Activated CD4-positive, alpha-beta T cell treated with anti-CD3 and anti-CD28 coated beads, Interleukin-2, amount 10 ng/mL, durations not matched to agents 24 days and 14 days (primary cell): ENCODE measurements at places on chromosomes 12 and 14. TPM values are rescaled to one million over a fixed set of nuclear protein-coding genes. Genes with fewer than 3 reads are reported as not detected.
A peak's percentile ranks its signal among the peaks of the same experiment; 100 is the strongest.

DNA sequence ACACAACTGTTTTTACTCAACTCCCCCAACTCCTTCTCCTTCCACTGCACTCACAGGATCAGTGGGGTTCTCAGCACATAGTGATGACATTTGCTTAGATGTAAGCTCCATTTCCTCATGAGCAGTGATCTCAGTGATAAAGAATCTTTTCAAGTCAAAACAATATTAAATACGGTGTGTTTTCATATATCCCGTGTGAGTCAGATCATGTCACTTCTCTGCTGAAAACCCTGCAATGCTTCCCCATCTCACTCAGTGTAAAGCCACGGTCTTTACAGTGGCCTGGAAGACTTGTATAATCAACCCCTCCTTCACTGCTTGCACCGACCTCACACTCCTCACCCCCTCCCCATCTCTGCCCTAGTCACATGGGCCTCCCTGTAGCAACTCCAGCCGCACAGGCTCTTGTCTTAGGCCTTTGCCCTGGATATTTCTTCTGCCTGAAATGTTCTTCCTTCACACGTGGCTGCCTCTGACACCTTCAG is 149.7 kb upstream of the ARHGAP5 start:
- DNase-seq: no peak
- H3K4me1 ChIP-seq: peaks cover 8% of the 10 kb centered on the region
- H3K4me3 ChIP-seq: no peak overlapping the region
- H3K36me3 ChIP-seq: no peaks in the 10 kb centered on the region
- no peaks in the 10 kb centered on the region for H3K27me3 ChIP-seq
- no peak overlapping the region for H3K27ac ChIP-seq

Gene LMO3
- total RNA-seq: not detected in 2 replicates

Gene AKAP6
- 0.51 and 0.57 TPM in 2 replicates for total RNA-seq

Gene CELA1
- total RNA-seq: not detected in 2 replicates

DNA sequence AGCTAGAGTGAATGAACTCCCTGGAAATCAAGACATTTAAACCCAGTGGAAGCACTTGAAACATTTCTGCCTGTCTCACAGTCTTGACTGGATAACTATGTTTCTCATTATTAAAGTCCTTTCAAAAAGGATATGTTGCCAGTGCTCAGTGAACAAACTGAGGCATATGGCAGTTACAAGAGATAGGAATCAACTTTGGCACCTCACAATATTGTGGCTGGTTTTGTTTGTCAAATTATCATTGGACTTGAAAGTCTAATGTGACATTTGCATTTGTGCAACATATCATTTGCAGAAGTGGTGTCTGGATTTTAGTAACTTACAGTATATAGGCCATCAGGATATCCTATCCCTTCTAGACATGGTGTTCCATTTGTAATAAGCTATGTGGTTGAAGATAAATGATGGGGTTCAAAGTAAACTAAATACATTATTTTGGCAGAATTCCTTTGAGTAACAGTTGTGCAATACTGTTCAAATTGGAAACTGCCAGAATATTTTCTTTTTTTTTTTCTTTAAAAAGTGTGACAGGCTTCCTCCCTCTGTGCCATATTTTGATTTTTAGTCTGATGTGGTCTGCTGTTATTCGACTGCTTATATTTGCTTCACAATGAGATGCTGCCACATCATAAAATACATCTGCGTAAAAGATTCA is 927.7 kb downstream of the FLRT2 start:
- DNase-seq: no peak
- H3K27ac ChIP-seq: no peak overlapping the region
- no peaks in the 10 kb centered on the region for H3K36me3 ChIP-seq
- no peaks in the 10 kb centered on the region for H3K27me3 ChIP-seq
- no peaks in the 10 kb centered on the region for H3K4me1 ChIP-seq
- no peak overlapping the region for H3K4me3 ChIP-seq

DNA sequence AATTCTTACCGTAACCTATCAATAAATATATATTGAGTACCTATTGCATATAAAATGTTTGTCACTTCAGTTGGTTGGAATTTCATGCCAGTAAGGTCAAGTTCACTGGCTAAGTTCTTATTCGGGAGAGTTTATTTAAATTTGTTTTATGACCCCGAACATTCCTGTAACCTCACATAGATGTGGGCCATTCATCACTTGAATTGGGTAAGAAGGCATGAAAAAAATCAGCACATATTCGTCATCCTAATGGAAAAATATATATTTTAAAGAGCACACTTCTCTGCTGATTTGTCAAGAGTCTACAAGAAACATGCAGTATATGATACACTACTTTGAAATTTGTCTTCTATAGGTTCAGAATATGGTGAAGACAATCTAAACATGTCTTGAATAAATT is 263.4 kb downstream of the CCDC91 start:
- H3K27ac ChIP-seq: no peak overlapping the region
- DNase-seq: no peak
- H3K4me1 ChIP-seq: no peaks in the 10 kb centered on the region

Gene AQP6
- total RNA-seq: not detected in 2 replicates

Gene RNASE1
- total RNA-seq: not detected in 2 replicates

GRCh38 chr12:114817571-114818425 is 133.8 kb upstream of the TBX3 start:
- no peaks in the 10 kb centered on the region for H3K36me3 ChIP-seq
- H3K27ac ChIP-seq: no peak overlapping the region
- no peak overlapping the region for H3K4me3 ChIP-seq
- peaks cover 5% of the 10 kb centered on the region for H3K27me3 ChIP-seq
- DNase-seq: no peak

GRCh38 chr14:69263364-69263763 is 3.4 kb downstream of the GALNT16 start:
- no peak overlapping the region for H3K4me3 ChIP-seq
- DNase-seq: no peak
- no peak overlapping the region for H3K27ac ChIP-seq
- peaks cover 57% of the 10 kb centered on the region for H3K27me3 ChIP-seq
- H3K36me3 ChIP-seq: no peaks in the 10 kb centered on the region

GRCh38 chr14:104155513-104155912 is 17.1 kb downstream of the KIF26A start:
- H3K36me3 ChIP-seq: no peaks in the 10 kb centered on the region
- no peak overlapping the region for H3K4me3 ChIP-seq
- H3K27ac ChIP-seq: no peak overlapping the region
- no peaks in the 10 kb centered on the region for H3K27me3 ChIP-seq

DNA sequence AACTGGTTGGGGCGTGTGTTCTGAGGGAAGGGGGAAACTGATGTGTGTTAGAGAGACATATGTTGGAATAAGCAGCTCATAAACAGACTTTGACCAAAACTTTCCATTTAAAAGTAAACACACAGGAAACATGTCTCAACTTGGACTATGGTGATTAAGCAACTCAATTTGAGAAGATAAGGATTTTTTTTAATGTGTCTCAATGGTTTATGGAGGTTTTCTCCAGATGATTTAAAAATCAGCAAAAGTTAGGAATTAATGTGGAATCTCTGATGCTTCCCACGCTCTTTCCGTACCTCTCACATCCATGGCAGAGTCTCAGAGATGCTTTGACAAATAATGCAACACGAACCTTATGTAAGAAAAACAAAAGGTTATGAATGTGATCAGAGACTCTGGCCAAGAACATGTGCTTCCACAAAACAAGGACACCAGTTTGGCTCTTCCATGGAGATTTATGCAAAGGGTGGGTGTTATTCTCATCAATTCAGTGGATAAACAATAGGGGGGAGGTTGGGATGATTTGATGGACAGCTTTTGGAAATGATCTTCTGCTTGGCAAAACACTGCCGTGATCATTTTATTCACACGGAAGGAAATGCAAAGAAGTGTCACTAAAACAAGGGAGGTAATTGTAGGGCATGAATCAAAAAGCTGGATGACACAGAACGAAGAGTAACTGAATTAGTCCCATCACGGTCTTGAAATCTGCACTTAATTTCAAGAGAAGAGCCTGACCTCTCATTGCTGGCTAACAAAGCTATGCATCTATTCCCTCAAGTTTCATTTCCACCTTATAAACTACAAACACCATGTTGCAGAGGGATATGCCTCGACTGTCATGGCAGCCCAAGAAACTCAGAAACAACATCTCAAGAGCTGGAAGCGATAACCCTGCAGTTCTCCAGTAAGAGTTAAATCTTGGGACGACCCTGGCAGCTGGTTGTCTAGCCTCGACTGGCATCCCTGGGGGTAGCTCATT is 76.5 kb downstream of the FOXN3 start:
- peak overlapping the region; percentile 70 for H3K27ac ChIP-seq
- peaks cover 21% of the 10 kb centered on the region for H3K36me3 ChIP-seq
- no peak overlapping the region for H3K4me3 ChIP-seq
- DNase-seq: no peak

GRCh38 chr14:105313381-105314286 is 914 bp upstream of the PACS2 start:
- peaks cover 20% of the 10 kb centered on the region for H3K4me1 ChIP-seq
- H3K27me3 ChIP-seq: peaks cover 3% of the 10 kb centered on the region

Gene SLC6A15
- total RNA-seq: not detected in 2 replicates

DNA sequence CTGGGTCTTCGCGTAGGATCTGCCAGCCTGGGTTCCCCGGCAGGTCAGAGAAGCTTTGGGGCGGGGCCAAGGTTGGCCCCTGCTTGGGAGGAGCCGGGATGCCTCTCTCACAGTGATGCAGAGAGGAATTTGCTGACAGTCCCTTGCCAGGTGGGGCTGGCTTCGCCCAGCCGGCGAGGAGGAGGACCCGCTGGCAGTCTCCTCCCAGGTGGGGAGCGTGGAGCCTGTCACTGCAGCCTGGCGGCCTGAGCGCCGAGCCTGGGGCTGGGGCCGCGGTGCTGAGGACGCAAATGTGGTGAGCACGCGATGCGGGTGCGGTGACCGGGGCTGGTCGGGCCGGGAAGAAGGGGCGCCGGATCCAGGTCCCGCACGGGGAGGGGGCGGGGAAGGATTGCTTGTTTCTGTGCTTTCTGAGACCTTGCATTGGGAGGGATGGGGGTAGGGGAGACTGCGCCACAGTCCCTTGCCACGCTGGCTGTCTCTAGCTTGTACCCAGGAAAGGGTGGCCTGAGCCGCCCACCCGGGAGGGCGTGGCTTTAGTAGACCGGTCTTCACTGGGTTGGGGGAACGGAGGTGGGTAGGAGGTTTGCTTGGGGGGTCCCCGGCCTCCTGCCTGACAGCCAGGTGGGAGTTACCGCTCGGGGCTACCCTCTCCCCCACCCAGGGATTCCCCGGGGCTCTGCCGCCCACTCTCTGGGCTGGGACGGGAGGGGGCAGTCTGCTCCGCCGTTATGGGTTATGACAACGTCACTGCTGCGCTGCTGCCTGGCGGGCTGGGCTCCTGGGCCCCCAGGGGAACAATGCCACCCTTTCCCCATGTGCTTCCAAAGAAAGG is at the start of gene TMEM63C:
TSS of gene TMEM63C (plus strand) at position 196 of the 835 bp plus-strand sequence. CDS start 37,016 bp downstream, outside the sequence.
- peak within 1 kb of the TSS; percentile 56 for H3K27ac ChIP-seq
- peak within 1 kb of the TSS; percentile 75 for H3K4me3 ChIP-seq
- H3K4me1 ChIP-seq: peaks cover 18% of the 10 kb centered on the region
- H3K36me3 ChIP-seq: no peaks in the 10 kb centered on the region
- peaks cover 28% of the 10 kb centered on the region for H3K27me3 ChIP-seq
- peak; percentile 83 for DNase-seq

GRCh38 chr12:42638697-42639096 is 49.2 kb upstream of the PRICKLE1 start:
- no peak for DNase-seq
- H3K4me3 ChIP-seq: no peak overlapping the region
- no peaks in the 10 kb centered on the region for H3K36me3 ChIP-seq
- no peak overlapping the region for H3K27ac ChIP-seq
